Fibroblast of gingiva (primary cell): ENCODE measurements at places on chromosomes 1 and 21.
A peak's percentile ranks its signal among the peaks of the same experiment; 100 is the strongest.

DNA sequence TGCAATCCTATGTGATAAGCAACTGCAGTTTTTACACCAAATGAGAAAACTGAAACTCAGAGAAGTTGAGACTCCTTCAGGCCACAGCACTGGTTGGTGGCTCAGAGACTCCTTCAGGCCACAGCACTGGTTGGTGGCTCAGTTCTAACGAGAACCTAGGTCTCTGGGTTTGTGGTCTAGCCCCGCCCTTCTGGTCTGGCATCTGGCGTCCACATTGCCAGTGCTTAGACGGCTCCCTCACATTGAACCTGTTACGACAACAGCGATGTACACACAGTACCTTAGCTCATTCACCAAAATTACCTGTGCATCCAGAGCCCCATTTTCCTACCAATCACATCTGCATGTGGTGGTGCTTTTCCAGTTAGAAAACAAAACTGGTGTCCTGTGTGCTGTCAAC is 66.1 kb downstream of the NID1 start:
- no peak for DNase-seq

- DNase-seq = no peak
Observed at GRCh38 chr1:210377731-210378333, 49.1 kb downstream of the HHAT start.

DNA sequence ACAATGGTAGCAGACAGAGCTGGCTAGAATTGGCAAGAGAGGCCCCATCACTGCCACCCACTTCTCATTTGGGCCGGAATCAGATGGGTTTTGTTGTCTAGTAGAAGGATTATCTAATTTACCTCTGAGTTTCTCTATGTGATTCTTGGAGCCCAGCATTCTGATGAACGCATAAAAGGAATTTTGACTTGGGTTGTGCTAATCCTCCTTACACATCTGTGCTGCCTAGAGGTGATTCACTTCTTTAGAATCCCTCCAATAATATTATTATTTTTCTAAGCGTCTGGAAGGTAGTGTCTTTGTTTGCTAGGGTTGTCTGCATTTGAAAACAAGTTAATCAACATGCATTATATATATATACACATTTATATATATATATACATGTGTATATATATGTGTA is 118.1 kb downstream of the RUNX1 start:
- DNase-seq = no peak

DNA sequence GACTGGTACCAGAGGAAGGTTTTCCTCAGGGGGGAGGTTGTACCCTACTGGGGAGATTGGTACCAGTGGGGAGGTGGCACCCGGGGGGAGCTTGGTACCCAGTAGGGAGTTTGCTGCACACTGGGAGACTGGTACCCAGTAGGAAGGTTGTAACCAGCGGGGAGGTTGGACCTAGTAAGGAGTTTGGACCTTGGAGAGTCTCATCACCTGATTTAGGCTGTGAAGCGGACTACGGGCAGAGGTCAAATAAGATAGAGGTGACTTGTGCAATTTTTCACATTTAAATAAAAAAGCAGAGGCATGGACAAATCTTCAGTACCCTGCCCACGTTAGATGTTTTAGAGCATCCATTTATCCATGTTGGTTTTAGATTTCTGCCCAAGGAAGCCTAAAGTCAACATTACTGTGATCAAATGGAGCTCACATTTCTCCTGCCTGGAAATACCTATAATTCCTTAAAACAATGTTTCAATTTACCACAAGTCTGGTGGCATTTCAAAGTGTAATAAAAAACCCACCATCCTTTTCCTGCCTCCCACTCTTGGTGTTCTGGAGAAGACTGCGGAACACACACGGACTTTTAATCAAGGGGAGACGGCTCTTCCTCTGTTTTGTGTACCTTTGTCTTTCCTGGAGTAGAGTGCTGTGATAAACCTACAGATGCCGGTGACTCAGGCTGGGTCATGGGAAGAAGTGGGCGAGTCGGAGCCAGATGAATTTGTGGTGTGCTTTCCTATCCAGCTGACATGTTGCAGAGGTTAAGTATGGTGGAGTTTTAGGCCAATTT is 36.2 kb upstream of the MRPS6 start:
- DNase-seq = no peak

- peak; percentile 65 for DNase-seq
Observed at GRCh38 chr1:208243967-208244916, at the start of gene PLXNA2. Gene PLXNA2, minus strand, starts transcription at chr1:208244384. Its CDS starts 26,462 bp downstream, at chr1:208217922.

DNA sequence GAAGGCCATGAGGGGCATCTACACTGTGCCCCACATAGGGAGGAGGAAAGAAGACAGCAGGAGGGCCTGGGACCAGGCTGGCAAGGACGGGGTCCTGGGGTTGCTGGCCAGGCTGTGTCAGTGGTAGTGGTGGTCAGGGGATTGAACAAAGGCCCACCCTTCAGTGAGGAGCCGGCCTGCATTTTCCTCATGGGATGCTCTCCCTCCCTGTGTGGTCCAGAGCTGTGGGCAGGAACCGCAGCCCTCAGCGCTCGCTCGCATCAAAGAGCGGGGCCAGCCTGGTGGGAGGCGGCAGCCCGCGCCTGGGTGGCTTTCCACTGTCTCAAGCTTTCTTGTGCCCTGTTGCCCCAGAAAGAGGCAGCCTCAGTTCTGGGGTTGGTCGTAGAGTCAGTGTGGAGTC is 24.8 kb downstream of the LHX4 start:
- DNase-seq = no peak

- DNase-seq = no peak
Observed at GRCh38 chr1:30840904-30841598, 67.5 kb downstream of the SDC3 start.

GRCh38 chr1:90357995-90358394 is 359.1 kb downstream of the BARHL2 start:
- no peak for DNase-seq

DNA sequence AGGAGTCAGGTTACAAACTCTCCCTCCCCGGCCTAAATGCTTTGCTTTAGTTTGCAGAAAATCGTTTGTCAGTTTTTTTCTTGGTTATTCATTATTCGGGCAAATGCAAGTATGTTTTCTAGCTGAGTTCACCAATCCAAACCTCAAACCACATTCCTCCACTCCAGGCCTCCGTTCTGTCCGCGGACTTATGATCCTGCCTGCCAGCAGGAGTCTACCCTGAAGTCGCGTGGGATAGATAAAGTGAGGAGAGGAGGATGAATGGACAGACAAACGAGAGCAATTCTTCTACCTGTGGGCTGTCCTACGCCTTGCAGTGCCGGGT is 1.3 kb downstream of the ADAMTS1 start:
- no peak for DNase-seq

GRCh38 chr1:161720956-161721737 is at the start of gene FCRLB:
Gene FCRLB, plus strand, starts transcription at chr1:161721544. Its CDS starts 1,129 bp downstream, at chr1:161722673.
- no peak for DNase-seq

- DNase-seq = no peak
Observed at GRCh38 chr1:113255038-113255719, 135.1 kb upstream of the MAGI3 start.

GRCh38 chr1:206794294-206794908 is 22.1 kb upstream of the IL10 start:
- no peak for DNase-seq

GRCh38 chr1:89550995-89551394 is 26.4 kb downstream of the LRRC8B start:
- DNase-seq = no peak

DNA sequence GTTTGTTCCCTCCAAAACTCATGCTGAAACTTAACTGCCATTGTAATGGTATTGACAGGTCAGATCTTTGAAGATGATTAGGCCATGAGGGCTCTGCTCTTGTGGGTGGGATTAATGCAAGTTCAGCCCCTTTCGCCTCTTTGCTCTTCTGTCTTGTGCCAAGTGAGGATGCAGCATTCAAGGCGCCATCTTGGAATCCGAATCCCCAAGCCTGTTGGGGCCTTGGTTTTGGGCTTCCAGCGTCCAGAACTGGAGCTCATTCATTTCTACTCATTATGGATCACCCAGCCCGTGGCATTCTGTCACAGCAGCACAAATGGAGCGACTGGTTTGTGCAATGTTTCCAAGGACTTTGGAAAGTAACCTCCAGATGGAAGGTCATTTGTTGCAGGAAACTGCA is 5.6 kb downstream of the TTC34 start:
- no peak for DNase-seq

GRCh38 chr1:121525355-121525754 is 340.6 kb downstream of the SRGAP2C start:
- DNase-seq = no peak

DNA sequence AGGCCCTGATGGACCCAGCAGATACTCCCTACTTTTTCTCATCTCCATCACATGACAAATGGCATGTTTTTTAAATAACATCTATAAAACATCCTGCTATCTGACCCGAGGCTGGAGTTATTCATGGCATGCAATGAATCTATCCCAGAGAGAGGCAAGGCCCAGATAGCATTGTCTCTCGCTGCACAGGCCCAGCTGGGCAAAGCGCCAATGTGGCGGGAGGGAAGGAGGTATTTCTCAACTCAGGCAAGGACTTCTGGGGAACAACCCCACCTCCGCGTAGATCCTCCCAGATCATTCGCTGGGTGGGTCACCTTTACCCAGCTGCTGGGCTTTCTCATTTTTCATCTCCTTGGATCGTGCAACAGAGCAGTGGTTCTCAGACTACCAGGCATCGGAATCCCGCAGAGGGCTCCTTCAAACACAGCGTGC is 59.8 kb downstream of the ERG start:
- DNase-seq = no peak

GRCh38 chr21:33682992-33683627 is 40.8 kb downstream of the ITSN1 start:
- peak; percentile 68 for DNase-seq

- DNase-seq = no peak
Observed at GRCh38 chr21:15688016-15688415, 41.8 kb upstream of the USP25 start.

DNA sequence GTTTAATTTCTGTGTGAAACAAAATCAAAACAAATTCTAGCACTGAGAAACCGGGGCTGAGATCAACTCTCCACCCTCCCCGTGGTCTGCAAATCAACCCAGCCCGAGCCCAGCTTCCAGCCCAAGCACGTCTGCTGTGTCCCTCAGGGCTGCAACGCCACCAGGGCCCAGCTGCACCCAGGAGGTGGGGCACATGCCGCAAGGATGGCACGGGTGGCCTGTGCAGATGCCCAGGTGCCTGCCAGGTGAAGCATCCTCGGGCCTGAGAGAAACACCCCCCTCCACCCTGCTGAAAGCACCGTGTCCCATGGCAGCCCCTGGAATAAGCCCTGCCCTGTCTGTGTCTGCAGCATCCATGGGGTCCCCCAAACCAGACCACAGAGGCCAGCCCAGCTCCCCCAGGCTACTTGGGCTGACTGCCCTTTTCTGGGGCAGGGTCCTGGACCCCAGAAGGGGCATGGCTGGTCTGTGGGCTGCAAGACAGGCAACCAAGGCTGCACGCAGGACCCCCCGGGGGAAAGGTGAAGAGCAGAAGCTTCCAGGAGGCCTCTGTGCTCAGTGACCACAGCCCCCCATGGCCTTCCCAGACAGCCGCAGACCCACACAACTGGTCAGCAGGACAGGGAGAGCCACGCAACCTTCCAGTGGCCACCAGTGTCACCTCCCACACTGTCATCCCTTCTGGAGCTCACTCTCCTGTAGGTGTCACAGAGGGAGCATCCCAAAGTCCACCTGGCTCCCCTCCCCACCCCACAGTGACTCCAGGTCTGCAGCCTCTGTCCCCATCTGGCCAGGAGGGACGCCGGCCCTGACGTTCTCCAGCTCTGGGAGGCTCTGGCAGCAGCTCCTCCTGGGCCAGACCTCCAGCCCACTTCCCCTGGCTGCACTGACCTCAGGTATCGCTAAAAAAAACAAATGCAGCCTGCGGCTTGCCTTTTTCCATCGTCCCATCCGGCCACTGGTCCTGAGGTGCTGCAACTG is 7.7 kb downstream of the WNT9A start:
- DNase-seq = no peak

GRCh38 chr1:179175011-179175841 is 54.3 kb downstream of the ABL2 start:
- DNase-seq = peak; percentile 72

DNA sequence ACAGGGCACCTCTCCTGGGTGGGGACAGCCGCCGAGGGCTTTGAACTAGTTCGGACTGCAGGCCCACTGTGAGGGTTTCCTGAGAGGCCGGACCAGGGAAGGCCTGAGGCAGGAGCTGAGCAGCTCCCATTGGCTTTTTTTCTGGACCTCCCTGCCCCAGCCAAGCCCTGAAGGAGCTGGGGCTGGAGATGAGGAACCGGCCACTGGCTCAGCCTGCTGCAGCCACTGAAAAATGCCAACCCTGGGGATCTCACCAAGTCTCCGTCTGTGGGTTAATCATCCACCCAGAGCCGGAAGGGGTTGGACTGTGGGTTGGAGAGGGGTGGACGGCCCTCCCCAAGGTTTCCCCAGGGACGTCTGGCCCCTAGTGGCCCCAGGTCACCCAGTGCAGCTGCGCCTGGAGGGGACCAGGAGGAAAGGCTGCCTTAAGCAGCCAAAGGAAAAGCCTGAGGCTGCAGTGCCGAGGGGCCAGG is 2.5 kb downstream of the VWA1 start:
- DNase-seq = no peak

DNA sequence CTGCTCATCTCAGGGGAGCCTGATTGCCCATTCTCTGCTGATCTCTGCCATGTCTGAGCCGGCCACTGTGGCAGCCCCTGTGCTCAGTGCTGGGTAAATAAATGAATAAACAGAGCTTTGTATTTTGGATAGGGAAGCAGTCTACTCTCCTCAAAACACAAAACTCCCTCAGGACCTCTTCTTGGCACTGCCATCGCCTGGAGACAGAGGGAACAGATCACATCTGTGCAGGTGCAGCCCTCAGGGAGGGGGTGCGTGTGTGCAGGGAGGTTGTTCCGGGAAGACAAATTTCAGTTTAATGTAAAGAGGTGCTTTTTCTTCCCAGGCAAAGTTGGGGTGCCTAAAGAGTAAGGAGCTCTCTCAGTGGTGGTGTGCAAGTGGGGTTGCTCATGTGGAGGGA is 7.7 kb upstream of the FAM167B start:
- DNase-seq = no peak

GRCh38 chr1:160407839-160408801 is 7.8 kb downstream of the VANGL2 start:
- no peak for DNase-seq

- DNase-seq = peak; percentile 62
Observed at GRCh38 chr1:54547601-54548388, at the start of gene ACOT11. Gene ACOT11, plus strand, starts transcription at chr1:54548228. Its CDS starts 82 bp downstream, at chr1:54548310.

DNA sequence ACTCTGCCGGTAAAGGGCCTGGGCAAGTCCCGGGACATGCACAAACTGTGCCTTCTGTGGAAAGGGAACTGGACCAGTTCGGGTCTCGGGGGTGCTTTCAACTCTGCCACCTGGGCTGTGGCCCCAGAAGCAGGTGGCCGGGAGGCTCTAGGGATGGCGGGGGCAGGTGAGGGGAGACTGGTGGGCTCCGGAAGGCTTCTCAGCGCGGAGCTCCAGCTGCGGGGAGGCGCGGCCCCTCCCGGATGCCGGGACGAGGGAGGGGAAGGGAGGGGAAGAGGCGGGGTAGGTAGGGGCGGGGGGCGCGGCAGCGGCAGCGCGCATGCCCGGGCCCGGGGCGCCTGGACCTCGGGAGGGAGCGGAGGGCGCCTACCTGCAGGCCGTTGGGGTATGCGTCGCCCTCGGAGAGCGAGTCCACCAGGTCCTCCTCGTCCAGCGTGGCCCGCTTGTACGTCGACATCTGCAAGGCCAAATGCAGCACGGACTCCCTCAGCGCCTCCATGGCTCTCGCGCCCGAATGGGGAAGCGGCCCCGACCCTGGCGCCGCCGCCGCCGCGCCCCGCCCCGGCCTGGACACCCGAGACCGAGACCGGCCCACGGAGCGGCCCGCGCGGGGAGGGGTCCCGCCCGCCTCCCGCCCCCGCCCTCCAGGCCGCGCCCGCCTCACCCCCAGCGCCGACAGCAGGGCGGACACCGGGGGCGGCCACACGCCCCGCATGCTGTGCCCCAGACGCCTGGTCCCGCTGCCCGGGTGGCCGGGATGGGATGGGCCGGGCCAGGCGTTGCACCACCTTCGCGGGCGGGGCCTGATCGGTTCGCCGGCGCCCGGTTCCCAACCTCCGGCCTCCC is at the start of gene ECE1:
Gene ECE1, minus strand, starts transcription at position 764 of the 846 bp plus-strand sequence. Its CDS starts 49 bp downstream, at position 715.
- DNase-seq = peak; percentile 34
